Activated CD4-positive, alpha-beta T cell treated with anti-CD3 and anti-CD28 coated beads, Interleukin-2, amount 50 U/mL, for 1 hour (primary cell): ENCODE measurements at places on chromosomes 7 and 10.

GRCh38 chr10:125151553-125152449, 8.6 kb downstream of the CTBP2 start:
- no peak for DNase-seq

- no peak for DNase-seq
These were observed 14.2 kb downstream of the ASZ1 start for GRCh38 chr7:117412946-117413559.

- DNase-seq = no peak
These were observed 89.8 kb downstream of the KIAA1549 start for GRCh38 chr7:138891446-138891810.

DNA sequence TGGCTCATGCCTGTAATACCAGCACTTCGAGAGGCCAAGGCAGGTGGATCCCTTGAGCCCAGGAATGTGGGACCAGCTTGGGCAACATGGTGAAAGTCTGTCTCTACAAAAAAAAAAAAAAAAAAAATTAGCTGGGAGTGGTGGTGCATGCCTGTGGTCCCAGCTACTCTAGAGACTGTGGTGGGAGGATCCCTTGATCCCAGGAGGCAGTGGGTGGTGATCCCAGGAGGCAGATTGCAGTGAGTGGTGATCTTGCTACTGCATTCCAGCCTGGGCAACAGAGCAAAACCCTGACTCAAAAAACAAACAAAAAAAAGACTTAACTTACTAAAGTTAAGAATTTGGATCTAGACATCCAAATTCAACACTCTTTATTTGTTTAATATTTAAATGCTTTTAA, 10.2 kb upstream of the ADO start:
- no peak for DNase-seq

DNA sequence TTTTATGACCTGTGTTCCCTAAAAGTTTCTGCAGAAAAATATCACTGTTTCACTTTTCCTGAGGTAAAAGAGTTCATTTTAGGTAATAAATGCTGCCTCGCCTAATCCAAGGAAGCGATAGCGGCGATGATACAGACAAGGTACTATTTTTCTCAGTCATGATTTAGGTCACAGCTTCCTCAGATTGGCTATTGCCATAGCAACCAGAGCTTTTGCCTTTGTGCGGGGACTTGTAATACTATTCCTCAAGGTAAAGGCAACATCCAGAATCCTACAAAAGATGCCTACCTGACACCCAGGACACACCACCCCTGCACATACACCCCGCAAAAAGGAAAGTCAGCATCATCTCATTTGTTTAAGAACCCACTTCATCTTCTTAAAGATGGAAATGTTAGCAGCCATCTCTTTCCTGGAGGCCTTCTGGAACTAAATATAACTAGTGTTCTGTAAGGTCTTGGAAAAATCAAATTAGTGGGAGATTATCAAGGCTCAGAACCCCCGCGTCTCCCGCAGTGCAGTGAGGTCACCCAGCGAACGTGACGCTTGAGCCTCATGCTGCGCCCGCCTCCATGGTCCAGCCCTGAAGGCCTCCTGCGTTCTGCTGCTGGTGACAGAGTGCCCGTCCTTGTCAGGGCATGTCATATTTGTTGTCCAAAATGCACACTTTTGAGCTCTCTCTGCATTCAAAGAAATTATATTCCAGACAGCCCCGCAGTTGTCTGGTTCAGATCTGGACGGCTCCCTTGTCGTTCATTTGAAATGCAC, 402.0 kb upstream of the RNF32 start:
- DNase-seq = no peak

DNA sequence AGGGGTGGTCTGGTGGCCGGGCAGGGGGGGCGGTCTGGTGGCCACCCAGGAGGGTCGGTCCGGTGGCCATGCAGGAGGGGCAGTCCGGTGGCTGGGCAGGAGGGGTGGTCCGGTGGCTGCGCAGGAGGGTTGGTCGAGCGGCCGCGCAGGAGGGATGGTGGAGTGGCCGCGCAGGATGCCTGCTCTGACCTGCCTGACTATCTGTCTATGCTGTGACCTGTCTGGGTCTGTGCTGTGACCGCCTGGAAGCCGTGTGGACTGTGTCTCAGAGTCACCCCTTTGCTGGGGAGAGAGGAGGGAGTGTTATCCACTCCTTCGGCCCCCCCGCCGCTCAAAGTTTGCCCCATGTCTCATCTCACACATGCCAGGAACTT, 113.2 kb downstream of the ACTR3B start:
- no peak for DNase-seq
